ENCODE measurements at places on chromosomes 6 and 20.
A peak's percentile ranks its signal among the peaks of the same experiment; 100 is the strongest.

GRCh38 chr6:52494298-52495072, 74.3 kb downstream of the EFHC1 start:
- DNase-seq, result no peak

- no peak for DNase-seq
Measured at GRCh38 chr20:43669332-43669731, 2.4 kb downstream of the MYBL2 start.

- no peak for DNase-seq
Measured at GRCh38 chr20:51815383-51816076, 13.2 kb upstream of the SALL4 start.

DNA sequence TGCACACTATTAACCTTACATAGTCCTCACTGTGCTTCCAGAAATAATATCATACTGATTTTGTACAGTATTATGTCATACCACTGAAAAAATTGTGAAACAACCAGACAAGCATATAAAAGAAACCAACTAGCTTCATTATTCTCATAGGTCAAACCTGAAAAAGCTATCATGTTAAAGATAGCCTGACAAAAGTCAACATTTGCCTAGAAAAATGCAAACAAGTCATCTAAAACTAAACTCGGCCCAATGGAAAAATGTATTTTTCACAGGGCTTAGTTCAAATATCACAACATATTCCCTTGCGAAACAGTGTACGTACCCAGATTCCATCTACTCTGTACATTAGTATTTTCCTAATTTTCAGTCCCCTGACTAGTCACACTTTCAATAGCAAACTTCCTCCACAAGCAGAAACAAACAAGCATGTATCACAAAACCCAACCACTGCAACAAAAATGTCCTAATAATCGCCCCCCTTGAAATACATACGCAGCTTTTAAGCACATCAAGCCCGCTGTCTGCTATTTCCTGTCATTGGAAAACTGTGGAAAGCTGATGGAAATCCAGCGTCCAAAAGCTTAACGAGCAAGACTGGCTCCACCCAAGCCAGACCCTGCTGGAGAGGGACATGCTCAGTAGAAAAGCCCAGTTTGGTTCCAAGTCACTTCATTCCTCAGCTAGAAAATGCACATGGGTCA, 93.1 kb downstream of the EPB41L2 start:
- DNase-seq, result no peak

GRCh38 chr6:153167907-153168306, 36.8 kb upstream of the RGS17 start:
- no peak for DNase-seq

GRCh38 chr6:75076009-75076408, 129.8 kb downstream of the COL12A1 start:
- no peak for DNase-seq

GRCh38 chr6:13467216-13467600, 20.2 kb downstream of the GFOD1 start:
- DNase-seq, result no peak

- no peak for DNase-seq
Measured at GRCh38 chr6:133834472-133835170, 54.3 kb upstream of the TCF21 start.

- no peak for DNase-seq
Measured at GRCh38 chr6:41715795-41716515, 19.5 kb downstream of the TFEB start.

- DNase-seq, result no peak
Measured at GRCh38 chr20:57601211-57601570, 19.0 kb downstream of the ZBP1 start.

- DNase-seq, result no peak
Measured at GRCh38 chr6:35084041-35084491, 57.1 kb downstream of the TCP11 start.

DNA sequence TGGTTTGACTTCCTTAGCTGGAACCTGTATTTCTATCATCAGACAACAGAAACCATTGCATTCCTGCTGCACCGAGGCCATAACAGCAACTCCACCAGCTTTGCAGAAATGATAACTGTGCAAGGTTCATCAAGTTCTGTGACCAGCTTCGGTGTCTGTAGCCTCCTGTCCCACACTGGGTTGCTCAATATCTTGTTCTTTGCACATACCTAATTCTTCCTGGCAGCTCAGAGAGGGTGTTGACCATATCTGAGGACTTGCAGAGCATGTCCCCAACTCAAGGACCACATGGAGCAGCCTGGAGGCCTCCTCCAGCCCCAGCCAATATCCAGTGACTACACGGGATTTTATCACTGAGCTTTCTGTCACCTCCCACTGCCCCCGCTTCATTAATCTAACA, 59.3 kb upstream of the SCAF8 start:
- no peak for DNase-seq

- DNase-seq, result no peak
Measured at GRCh38 chr6:22921828-22922227, 352.5 kb downstream of the HDGFL1 start.

DNA sequence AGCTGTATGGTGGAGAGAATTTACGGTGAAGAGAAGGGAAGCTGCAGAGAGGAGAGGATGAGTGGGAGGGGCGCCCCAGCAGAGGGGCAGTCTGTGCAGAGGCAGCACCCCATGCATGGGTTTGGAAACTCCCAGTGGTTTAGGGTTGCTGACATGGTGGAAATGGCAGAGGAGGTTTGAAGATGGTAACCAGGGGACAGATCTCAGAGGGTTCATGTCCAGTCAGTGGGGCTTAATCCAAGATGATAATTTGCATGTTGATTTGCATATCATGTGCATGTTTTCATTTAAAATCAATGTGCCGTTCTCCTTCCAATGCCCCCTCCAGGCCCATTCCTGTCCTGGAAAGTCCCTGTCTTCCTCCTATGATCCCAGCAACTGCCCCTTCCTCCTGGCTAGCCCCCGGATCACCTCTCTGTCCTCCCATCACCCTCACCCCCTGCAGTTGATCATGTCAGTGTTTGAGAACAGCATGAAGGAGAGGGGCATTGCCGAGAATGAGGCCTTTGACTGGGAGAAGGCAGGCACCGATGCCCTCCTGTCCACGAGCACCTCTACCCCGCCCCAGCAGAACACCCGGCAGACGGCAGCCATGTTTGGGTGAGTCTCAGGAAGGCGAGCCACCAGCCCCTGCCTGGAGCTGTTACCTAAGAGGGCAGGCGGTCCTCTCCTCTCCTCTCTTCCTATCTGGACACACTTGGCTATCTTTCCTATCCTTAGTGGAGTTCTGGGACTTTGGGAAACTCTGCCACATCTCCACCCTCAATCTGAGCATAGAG, 14.3 kb downstream of the TTBK1 start:
- no peak for DNase-seq

DNA sequence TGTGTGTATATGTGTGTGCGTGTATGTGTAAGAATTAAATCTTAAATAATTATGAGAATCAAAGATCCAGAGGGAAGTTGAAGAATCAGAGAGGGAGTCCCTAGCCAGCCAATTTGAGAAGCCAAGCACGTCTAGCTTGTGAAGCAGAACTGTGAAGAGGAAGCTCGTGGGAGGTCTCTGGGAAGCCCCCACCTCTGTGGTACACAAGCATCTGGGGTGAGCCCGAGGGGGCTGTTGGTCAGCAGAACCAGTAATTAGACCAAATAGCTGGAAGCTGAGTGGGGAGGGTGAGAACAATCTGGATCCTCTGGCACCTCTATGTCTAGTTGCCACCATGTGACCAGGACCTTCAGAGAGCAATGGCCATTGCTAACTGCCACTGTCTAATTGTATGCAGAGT, 310.0 kb upstream of the PRND start:
- no peak for DNase-seq

DNA sequence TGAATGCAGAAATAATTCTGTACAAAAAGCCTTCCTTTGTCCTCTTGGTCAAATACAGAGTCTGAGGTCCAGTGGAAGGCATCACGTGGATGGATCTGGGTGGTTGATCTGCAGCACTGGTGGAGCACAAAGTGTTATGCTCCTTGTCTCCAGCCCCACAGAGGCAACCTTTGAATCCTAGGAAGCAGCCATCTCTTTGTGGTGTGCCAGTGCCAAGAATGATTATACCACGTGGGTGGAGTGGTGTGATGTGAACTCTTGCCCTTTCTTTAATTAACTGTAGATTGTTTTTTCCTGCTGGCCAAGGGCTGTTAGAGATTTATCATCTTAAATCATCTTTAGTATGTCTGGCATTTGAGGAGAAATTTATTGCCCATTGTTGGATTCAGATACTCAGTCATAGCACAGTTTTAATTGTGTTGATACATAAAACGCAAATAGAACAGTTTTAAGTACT, 31.1 kb downstream of the NCOA7 start:
- peak; percentile 44 for DNase-seq

DNA sequence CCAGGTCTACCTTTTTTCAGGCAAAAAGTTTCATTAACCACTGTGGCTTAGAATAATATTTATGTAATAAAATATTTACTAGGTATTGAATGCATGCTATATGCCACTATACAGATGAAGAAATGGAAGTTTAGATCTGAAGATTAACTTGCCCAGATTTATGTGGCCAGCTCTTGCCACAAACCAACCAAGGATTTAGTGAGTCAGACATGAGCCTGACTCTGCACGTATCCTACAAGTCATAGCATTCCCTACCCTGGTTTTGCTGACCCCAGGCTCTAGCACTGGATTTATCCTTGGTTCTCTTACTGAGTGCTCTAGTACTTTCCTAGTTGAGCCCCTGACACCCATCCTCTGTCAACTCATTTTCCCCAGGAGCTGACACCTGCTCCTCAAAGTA, 75.4 kb downstream of the ANKEF1 start:
- no peak for DNase-seq

DNA sequence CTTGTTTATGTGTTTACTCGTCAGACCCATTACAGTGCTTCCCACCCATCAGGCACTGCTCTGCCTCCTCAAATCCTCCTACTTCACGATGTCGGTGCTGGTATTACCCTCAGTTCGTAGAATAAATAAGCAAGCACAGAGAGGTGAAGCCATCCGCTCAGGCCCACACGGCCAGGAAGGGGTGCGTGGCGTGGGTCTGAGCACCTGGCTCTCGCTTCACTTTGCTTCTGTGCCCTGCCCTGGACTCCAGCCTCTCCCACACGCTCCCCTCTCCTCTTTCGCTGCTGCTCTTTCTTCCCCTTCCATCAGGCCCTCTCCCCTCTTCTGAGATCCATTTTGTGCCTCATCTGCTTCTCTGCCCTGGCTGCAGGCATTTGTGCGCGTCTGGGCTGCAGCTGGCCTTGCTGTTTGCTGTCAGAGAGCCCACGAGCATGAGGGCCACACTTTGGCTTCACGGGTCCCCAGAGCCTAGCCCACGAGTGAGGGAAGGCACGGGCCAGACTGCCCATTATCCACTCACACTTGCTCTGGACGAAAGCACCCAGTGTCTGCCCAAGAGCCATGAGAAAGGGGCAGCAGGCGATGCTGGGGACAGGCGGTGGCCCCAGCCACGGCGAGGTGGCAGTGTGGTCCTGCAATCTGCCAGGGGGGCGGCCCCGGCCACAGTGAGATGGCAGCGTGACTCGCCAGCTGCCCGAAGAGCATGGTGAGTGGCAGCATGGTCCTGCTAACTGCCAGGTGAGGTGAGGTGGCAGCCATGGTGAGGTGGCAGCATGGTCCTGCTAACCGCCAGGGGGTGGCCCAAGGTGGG, 96.2 kb upstream of the MPC1 start:
- no peak for DNase-seq

- DNase-seq, result no peak
Measured at GRCh38 chr6:108702106-108702851, 141.6 kb downstream of the FOXO3 start.
